ENCODE measurements at places on chromosomes 13 and 19. TPM values are rescaled to one million over a fixed set of nuclear protein-coding genes. Genes with fewer than 3 reads are reported as not detected.
A peak's percentile ranks its signal among the peaks of the same experiment; 100 is the strongest.

The MEF2B gene
- 0.49 TPM for total RNA-seq

DNA sequence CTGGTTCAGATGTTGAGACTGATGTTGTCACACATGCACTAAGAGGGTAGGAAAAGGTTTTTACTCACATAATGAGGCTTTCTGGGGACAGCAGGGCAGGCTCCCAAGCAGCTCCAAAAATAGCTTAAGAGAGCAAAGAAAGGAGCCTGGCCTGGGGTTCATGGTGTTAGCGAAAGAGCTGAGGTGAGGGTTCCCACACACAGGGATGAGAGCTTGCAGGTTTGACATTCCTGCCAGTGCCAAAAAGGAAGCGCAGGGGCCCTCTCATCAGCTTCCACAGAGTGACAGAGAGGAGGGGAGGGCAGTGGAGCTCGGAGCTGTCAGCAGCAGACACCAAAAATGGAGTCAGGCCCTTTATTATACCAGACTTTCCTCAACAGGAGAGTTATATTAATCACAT is 65.5 kb upstream of the FAM216B start:
- H3K27me3 ChIP-seq = no peaks in the 10 kb centered on the region
- H3K4me1 ChIP-seq = peaks cover 7% of the 10 kb centered on the region
- no peaks in the 10 kb centered on the region for H3K36me3 ChIP-seq
- peak overlapping the region; percentile 37 for H3K27ac ChIP-seq

The ZFR2 gene
- total RNA-seq = not detected

DNA sequence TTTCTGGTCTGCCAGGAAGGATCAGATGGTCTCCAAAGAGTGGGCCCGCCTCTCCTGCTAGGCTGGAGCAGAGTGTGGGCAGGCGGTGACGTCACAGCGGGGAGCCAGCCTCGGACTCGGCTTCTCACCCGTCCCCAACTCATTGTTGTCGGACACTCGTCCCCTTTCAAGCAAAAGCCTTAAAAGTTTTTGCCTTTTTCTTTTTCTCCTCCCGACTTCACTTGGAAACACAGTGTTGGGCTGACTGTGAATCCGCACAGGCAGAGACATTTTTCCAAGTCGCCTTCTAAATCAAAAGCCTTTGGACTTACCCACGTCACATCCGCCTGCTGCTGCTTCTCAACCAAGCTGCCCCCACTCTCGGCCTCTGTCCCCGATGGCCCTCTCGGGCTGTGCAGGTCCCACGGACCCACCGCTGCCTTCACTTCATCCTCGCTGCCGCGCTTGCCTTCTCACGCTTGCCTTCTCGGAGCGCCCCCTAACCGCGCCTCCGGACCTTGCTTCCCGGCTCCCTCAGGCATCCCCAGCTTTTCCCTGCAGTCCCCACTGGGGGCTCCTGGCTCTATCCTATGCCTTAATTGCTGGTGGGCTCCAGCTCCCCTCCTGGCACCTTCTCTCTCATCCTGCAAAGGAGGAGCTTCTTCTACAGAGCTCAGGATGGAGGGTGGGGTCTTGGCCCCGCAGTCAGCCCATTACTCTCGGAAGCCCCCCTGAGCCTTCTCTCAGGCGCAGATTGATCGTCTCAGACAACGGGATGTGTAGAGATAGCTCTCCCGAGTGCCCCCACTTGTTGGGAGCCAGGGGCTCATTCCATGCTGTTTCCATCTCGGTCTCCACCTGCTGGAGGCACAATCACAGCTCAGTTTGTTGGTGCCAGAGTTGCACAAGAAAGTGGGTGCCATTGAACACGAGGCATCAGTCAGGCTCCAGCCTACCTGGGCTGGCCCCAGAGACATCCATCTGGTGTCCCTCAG is 3.9 kb upstream of the ZNF135 start:
- no peaks in the 10 kb centered on the region for H3K36me3 ChIP-seq
- no peaks in the 10 kb centered on the region for H3K27me3 ChIP-seq
- H3K4me3 ChIP-seq = peak overlapping the region; percentile 67
- peak; percentile 51 for DNase-seq
- peaks cover 24% of the 10 kb centered on the region for H3K4me1 ChIP-seq
- peak overlapping the region; percentile 87 for H3K27ac ChIP-seq

DNA sequence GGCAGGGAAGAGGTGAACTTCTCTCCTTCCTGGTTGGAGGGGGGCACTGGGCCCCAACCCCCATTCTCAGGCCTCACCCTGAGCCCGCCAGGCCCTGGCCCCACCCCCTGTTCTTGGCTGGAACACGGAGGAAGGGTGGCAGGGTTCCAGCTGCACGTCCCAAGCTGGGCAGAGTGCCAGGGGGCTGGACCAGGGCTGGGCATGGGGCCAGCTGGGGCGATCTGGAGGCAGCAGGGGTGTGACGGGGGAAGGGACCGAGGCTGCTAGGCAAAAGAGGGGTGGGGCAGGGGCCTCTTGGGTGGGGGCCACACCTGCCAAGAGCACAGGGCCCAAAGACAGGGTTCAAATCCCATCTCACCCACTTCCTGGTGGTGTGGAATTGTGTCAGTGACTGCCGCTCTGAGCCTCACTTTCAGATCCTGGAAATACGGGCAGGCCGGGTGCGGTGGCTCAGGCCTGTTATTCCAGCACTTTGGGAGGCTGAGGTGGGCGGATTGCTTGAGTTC is 2.2 kb downstream of the HIF3A start:
- peaks cover 69% of the 10 kb centered on the region for H3K4me1 ChIP-seq
- peaks cover 9% of the 10 kb centered on the region for H3K36me3 ChIP-seq
- H3K27me3 ChIP-seq = no peaks in the 10 kb centered on the region
- H3K27ac ChIP-seq = peak overlapping the region; percentile 100

GRCh38 chr19:23774106-23774505 is 15.4 kb upstream of the ZNF681 start:
- H3K4me1 ChIP-seq = no peaks in the 10 kb centered on the region
- no peak for DNase-seq
- H3K27me3 ChIP-seq = no peaks in the 10 kb centered on the region
- no peak overlapping the region for H3K27ac ChIP-seq

GRCh38 chr13:114230117-114230516 is 4.6 kb upstream of the CDC16 start:
- H3K36me3 ChIP-seq = no peaks in the 10 kb centered on the region
- DNase-seq = no peak
- no peak overlapping the region for H3K27ac ChIP-seq
- H3K27me3 ChIP-seq = peaks cover 38% of the 10 kb centered on the region

- no peak for DNase-seq
- H3K4me3 ChIP-seq = no peak overlapping the region
- H3K4me1 ChIP-seq = no peaks in the 10 kb centered on the region
- no peak overlapping the region for H3K27ac ChIP-seq
Measured at GRCh38 chr13:106449096-106449495, 86.4 kb downstream of the EFNB2 start.

- no peak overlapping the region for H3K27ac ChIP-seq
- H3K36me3 ChIP-seq = no peaks in the 10 kb centered on the region
- H3K4me1 ChIP-seq = peaks cover 24% of the 10 kb centered on the region
- no peak overlapping the region for H3K4me3 ChIP-seq
Measured at GRCh38 chr13:76668141-76668540, 218.1 kb downstream of the KCTD12 start.

GRCh38 chr19:45205810-45206209 is 27.2 kb downstream of the BLOC1S3 start:
- no peak for DNase-seq
- peaks cover 4% of the 10 kb centered on the region for H3K27me3 ChIP-seq
- H3K4me1 ChIP-seq = no peaks in the 10 kb centered on the region
- no peaks in the 10 kb centered on the region for H3K36me3 ChIP-seq
- no peak overlapping the region for H3K4me3 ChIP-seq
- no peak overlapping the region for H3K27ac ChIP-seq

The ZNF701 gene
- 18.4 TPM for total RNA-seq

The NPAS1 gene
- total RNA-seq = not detected

The OLFM2 gene
- total RNA-seq = 1.7 TPM

The ZNF177 gene
- total RNA-seq = 3.5 TPM

- peaks cover 69% of the 10 kb centered on the region for H3K36me3 ChIP-seq
- H3K4me1 ChIP-seq = peaks cover 22% of the 10 kb centered on the region
- H3K4me3 ChIP-seq = no peak overlapping the region
- no peak for DNase-seq
Measured at GRCh38 chr13:110633776-110634175, 18.4 kb downstream of the NAXD start.

- no peak for DNase-seq
- peaks cover 42% of the 10 kb centered on the region for H3K4me1 ChIP-seq
- H3K4me3 ChIP-seq = no peak overlapping the region
- H3K36me3 ChIP-seq = peaks cover 5% of the 10 kb centered on the region
- H3K27ac ChIP-seq = no peak overlapping the region
- no peaks in the 10 kb centered on the region for H3K27me3 ChIP-seq
Measured at GRCh38 chr13:99260216-99260615, 2.0 kb upstream of the GPR18 start.

The CHST8 gene
- total RNA-seq = 0.14 TPM

DNA sequence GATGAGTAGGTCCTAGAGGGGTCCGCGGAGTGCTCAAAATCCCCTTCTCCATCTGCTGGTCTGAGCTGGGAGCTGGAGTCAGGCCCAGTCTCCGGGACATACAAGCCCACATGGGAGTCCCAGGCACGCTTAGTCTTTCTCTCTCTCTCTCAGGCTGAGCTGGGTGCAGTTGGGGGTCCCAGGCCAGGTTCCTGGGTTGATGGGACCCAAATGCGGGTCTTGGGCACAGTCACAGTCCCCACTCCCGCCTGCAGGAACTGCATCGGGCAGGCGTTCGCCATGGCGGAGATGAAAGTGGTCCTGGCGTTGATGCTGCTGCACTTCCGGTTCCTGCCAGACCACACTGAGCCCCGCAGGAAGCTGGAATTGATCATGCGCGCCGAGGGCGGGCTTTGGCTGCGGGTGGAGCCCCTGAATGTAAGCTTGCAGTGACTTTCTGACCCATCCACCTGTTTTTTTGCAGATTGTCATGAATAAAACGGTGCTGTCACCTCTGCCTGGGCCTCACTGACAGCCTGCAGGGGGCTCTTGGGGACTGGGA is 23.8 kb downstream of the CYP4F12 start:
- no peak overlapping the region for H3K4me3 ChIP-seq
- no peaks in the 10 kb centered on the region for H3K4me1 ChIP-seq
- DNase-seq = no peak
- no peaks in the 10 kb centered on the region for H3K36me3 ChIP-seq
- H3K27ac ChIP-seq = no peak overlapping the region

GRCh38 chr13:85277748-85278147 is 521.5 kb downstream of the SLITRK6 start:
- H3K36me3 ChIP-seq = no peaks in the 10 kb centered on the region
- no peak for DNase-seq
- H3K27me3 ChIP-seq = no peaks in the 10 kb centered on the region
- no peak overlapping the region for H3K27ac ChIP-seq

The SCAMP4 gene
- 16.2 TPM for total RNA-seq

GRCh38 chr19:18469069-18469846 is 31.3 kb upstream of the ISYNA1 start:
- H3K36me3 ChIP-seq = peaks cover 16% of the 10 kb centered on the region
- H3K4me1 ChIP-seq = peaks cover 76% of the 10 kb centered on the region
- no peaks in the 10 kb centered on the region for H3K27me3 ChIP-seq
- peak; percentile 69 for DNase-seq

The KCNRG gene
- total RNA-seq = not detected

DNA sequence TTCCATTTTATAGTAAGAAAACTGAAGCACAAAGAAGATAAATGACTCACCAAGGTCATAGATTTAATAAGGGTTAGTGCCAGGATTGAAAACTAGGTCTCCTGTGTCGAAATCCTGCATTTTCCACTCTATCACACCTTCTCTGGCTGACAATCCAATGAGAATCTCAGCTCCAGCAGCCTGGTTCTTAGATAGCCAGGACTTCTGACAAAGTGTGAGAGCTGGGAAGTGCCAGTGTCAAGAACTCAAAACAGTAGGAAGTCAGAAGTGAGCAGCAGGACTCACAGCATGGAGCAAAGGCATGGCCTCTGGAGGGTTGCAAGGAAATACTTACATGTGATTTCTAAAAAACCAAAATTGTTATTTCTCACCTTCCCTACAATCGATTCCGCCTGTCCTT is 24.3 kb downstream of the KCTD12 start:
- no peak overlapping the region for H3K27ac ChIP-seq
- H3K4me3 ChIP-seq = no peak overlapping the region
- no peaks in the 10 kb centered on the region for H3K4me1 ChIP-seq
- no peak for DNase-seq
- H3K36me3 ChIP-seq = no peaks in the 10 kb centered on the region

The VAV1 gene
- 1.8 TPM for total RNA-seq

GRCh38 chr19:15098460-15098859 is 8.7 kb upstream of the SYDE1 start:
- no peaks in the 10 kb centered on the region for H3K36me3 ChIP-seq
- H3K27me3 ChIP-seq = no peaks in the 10 kb centered on the region
- no peaks in the 10 kb centered on the region for H3K4me1 ChIP-seq
- H3K27ac ChIP-seq = no peak overlapping the region
- no peak overlapping the region for H3K4me3 ChIP-seq

- H3K27ac ChIP-seq = peak overlapping the region; percentile 96
- peak; percentile 83 for DNase-seq
- peak overlapping the region; percentile 74 for H3K4me3 ChIP-seq
- H3K4me1 ChIP-seq = peaks cover 44% of the 10 kb centered on the region
Measured at GRCh38 chr19:2494447-2495129, 18.7 kb downstream of the GADD45B start.

The SEMA6B gene
- total RNA-seq = 7.2 TPM

The APLP1 gene
- 23.9 TPM for total RNA-seq

- peaks cover 11% of the 10 kb centered on the region for H3K4me1 ChIP-seq
- H3K4me3 ChIP-seq = no peak overlapping the region
- no peaks in the 10 kb centered on the region for H3K36me3 ChIP-seq
- DNase-seq = no peak
- no peak overlapping the region for H3K27ac ChIP-seq
Measured at GRCh38 chr19:1291761-1292418, 6.2 kb downstream of the EFNA2 start.

Measured in left ventricle myocardium inferior (tissue), 1 donor.